Trophoblast cell (in vitro differentiated cells and primary cell): ENCODE measurements at places on chromosomes 5 and 9.
A peak's percentile ranks its signal among the peaks of the same experiment; 100 is the strongest.

GRCh38 chr5:80220245-80220897 lies 35.5 kb downstream of the SERINC5 start:
- no peak for DNase-seq

DNA sequence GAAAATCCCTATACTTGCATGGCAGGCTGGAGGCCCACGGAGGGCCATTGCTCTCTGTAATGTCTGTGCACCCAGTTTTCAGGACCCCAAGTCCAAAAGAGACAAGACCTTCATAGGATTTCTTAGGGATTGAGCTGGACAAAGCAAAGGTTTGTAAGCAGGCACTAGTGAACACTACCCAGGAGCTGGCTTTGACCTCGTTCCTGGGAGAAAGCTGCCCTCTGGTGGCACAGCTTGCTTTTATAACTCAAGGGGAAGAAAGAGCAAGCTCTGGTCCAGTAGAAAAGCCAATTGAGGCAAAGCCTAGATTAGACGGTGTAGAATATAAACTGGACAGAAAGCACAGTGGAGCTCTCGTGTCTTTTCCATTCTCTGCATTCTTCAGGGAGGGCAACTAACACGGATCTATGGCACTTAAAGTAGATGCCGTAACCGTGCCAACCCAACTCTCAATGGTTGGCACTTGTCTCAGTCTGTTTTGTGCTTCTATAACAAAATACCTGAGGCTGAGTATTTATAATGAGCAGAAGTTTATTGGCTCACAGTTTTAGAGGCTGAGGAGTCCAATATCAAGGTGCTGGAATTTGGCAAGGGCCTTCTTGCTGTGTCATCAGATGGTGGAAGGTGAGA lies 7.9 kb downstream of the GABRP start:
- peak; percentile 81 for DNase-seq

- DNase-seq, result no peak
These were observed 98.9 kb downstream of the LIX1 start for GRCh38 chr5:97043511-97043910.

DNA sequence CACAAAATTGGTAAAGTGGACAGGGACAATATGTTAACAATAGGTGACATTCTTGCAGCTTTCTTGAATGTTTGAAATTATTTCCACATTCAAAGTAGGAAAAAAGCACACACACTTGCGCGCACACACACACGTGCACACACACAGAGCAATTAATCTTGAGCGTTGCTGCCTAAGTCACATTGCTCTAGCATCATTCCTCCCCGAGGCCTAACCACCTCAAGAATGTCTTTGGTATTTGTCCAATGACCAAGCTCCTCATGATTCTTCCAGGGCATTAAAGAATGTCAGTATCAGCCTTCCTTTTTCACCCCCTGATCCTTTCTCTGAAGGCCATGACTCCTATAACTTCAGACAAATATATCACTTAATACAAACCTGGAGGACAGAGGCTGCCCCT lies 198.1 kb downstream of the NPR3 start:
- DNase-seq, result no peak

DNA sequence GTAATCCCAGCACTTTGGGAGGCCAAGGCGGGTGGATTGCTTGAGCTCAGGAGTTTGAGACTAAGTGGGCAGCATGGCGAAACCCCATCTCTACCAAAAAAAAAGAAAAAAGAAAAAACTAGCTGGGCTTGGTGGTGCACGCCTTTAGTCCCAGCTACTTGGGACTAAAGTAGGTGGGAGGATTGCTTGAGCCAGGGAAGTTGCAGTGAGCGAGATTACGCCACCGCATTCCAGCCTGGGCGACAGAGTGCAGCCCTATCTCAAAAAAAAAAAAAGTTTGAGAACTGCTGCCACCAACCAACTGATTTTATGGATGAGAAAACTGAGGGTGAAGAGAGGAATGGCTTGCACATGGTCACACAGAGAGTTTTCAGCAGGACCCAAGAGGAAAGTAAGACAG lies 175.1 kb downstream of the DOCK8 start:
- DNase-seq, result no peak

DNA sequence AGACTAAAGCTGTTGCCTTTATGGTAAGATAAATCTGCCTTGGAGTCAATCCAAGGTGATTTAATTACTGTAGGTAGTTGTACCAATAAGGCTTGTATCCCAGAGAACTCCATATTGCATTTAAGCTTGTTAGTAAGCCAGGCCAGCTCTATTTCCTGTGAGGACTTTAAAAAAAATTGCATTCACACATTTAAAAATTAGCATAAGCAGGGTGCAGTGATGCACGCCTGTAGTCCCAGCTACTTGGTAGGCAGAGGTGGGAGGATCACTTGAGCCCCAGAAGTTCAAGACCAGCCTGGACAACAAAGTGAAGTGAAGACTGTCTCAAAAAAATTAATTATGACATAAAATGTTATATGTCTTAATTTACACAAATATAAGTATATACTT lies 28.7 kb upstream of the ABL1 start:
- DNase-seq, result no peak

GRCh38 chr5:141732417-141732816 lies 50.4 kb upstream of the ARAP3 start:
- DNase-seq, result no peak

DNA sequence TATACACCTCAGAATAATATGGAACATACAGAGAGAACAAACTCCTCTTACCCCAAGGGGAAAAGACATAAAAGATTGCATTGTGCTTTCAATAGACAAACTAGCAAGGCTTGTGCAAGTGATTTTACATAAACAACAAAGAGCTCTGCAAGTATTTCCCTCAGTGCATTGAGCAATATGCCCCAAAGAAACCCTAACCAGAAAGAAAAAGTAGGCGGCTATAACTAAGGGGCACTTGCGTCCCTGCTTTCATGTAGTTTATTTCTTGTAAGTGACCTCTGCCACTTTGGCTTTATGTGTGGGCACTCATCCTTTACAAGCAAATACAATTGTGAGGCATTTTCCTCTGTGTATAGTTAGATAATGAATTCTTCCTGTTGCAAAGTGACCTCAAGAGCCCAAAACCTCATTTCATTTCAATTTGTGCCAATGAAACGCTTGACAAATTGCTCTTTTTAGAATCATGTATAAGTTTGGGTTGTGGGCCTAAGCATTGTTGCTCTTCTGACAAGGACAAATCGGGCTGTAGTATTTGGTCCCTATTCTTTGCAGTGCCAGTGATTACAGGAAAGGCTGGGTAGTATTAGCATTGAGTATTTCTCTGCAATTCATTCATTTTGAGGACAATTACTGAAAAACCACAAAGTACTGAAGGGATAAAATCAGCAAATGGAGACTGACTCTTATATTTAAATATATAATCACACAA lies 282.2 kb downstream of the DTWD2 start:
- DNase-seq, result no peak

- no peak for DNase-seq
These were observed 6.0 kb upstream of the LCP2 start for GRCh38 chr5:170303549-170303948.

DNA sequence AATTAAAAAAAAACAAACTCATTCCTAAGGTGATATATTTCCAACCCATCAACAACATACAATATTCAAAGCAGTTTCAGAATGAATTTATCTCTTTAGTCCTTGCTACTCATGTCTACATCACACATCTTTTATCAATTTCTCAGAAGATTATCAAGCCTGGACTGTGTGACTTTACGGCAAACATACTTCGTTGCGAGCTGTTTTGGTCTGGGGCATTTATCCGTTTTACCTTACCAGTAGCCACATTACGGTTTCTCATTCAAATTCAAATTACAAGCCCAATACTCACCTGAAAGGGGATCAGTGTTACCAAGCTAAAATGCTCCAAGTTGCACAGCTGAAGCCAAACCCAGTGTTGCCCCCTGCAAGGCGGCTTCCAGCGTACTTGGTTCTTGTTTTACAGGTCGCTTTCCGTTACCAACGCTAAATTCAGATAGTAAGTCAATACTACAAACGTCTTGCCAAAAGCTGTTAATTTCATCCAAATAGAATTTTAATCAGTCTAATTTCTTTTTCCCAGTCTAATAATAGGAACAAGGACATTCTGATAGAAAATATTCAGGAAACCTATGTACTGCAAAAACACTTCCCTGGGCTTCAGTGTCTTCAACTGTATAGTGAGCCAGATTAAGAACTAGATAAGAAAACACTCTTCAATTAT lies 1.8 kb downstream of the HNRNPH1 start:
- DNase-seq, result peak; percentile 27

- DNase-seq, result no peak
These were observed 245.3 kb downstream of the OSTF1 start for GRCh38 chr9:75333624-75334023.

- DNase-seq, result no peak
These were observed 98.4 kb upstream of the HAND1 start for GRCh38 chr5:154576429-154576806.

DNA sequence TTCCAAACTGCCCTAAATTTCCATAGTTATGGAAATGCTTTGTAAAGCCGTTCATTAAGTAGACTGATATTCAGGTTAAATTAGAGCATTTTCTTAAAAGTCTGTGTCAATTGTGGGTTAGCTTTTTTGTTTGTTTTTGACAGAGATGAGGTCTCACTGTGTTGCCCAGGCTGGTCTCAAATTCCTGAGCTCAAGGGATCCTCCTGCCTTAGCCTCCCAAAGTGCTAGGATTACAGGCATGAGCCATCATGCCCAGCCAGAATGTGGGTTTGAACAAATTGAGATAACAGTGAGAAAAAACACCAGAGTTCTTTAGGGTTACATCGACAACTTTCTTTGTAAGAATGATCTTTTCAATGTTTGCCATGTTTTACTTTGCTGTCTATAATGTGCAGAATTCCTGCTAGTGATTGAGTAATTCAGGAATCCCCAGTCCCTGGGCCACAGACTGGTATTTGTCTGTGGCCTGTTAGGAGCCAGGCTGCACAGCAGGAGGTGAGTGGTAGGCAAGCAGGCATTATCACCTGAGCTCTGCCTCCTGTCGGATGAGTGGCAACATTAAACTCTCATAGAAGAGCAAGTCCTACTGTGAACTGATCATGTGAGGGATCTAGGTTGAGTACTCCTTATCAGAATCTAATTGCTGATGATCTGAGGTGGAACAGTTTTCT lies 80.5 kb downstream of the RAI14 start:
- DNase-seq, result peak; percentile 96

- no peak for DNase-seq
These were observed 97.0 kb downstream of the GHR start for GRCh38 chr5:42520203-42520602.

DNA sequence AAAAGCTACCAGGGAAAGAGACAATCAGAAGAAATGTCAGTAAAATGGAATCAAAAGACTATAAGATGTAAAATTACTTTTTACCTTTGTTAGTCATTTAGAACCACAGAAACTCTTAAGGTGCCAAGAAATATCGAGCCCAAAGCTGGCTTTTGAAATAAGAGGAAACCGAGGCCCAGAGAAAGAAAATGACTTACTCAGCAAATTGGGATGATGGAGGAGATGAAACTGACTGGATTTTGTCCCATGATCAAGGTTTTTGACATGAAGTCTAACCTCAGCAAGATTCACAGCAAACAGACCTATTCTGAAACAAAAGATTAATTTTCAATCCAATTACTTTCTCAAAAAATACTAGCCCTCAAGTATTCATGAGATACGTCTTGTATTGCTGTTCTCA lies 696.2 kb upstream of the WWC1 start:
- DNase-seq, result no peak

- DNase-seq, result peak; percentile 46
These were observed 53.3 kb upstream of the SMC5 start for GRCh38 chr9:70205366-70206020.

- DNase-seq, result peak; percentile 17
These were observed 35.7 kb upstream of the SLC36A2 start for GRCh38 chr5:151383011-151383410.

GRCh38 chr5:6492934-6493333 lies 44.3 kb downstream of the UBE2QL1 start:
- no peak for DNase-seq

GRCh38 chr5:93621327-93621798 lies 38.3 kb downstream of the NR2F1 start:
- DNase-seq, result peak; percentile 83

DNA sequence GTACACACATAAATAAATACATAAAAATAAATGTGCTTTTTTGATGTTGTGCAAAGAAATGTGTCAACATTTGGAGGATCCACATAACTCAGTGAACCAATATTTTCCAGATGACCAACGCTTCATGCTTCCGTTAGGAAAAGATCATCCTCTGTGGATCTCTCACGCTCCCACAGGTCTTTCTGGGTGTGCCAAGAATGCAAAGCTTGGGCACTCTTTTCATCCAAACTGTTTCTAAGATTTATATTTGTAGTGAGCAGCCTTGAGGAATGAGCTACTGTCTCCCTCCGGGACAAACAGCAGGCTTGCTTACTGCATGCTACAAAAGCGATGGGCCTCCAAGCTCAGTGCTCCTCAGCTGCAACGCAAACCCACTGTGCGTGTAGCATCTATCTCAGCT lies 46.2 kb upstream of the RUFY1 start:
- DNase-seq, result no peak

- DNase-seq, result no peak
These were observed 201.5 kb downstream of the FRMD3 start for GRCh38 chr9:83336706-83337105.

DNA sequence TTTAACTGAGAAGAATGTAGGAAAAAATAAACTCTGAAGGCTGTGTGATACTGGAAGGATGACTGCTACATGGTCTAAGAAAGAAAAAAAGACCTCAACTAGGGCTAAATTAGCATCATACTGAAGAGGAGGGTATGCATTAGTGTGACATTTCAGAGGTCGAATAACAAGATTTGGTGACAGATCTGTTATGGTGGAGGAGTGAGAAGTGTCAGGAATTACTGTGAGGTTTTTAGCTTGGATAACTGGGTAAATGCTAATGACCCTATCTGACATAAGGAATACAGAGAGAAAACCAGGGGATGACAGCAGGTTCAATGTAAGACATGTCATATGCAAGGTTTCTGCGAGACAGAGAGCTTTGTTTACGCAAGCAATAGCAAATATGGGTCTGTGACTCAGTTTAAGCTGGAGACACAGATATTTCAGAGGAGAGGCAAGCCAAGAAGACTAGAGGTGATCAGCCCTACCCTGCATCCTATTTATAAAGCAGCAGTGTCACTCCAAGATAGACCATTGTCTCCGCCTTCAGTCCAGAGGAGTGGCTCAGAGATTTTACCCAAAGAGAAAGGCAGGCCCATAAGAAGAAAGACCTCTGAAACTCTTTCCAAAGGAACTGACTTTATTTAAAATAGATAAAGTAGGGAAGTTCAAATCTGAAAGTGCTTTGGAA lies 44.3 kb downstream of the FBN2 start:
- no peak for DNase-seq

DNA sequence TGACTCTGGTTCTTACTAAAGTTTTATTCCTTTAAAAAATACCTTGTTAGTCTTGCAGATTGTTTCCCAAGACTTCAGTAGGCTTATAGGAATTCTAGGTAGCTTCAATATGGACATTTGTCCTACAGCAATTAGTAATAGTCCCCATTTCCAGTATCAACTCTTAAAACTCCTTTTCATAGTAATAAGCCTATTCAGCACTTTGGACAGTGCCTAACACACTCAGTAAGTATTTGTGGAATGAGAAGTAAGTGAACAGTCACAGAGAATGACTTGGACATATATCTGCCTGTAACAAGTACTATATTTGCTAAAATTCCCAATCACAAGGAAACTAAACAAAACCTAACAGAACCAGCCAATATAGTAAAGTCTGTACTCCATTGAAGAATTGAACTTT lies 1291.8 kb upstream of the DMAC1 start:
- no peak for DNase-seq

- DNase-seq, result peak; percentile 23
These were observed 66.6 kb upstream of the CTNNA1 start for GRCh38 chr5:138686668-138687067.

- no peak for DNase-seq
These were observed 103.5 kb downstream of the ACER2 start for GRCh38 chr9:19512103-19512832.

GRCh38 chr9:95325221-95325620 lies 7.7 kb upstream of the FANCC start:
- no peak for DNase-seq

- DNase-seq, result peak; percentile 5
These were observed 62.7 kb upstream of the CTXN3 start for GRCh38 chr5:127586066-127586770.
